NCI-H460 (cell line): ENCODE measurements at places on chromosomes 16 and 17.

DNA sequence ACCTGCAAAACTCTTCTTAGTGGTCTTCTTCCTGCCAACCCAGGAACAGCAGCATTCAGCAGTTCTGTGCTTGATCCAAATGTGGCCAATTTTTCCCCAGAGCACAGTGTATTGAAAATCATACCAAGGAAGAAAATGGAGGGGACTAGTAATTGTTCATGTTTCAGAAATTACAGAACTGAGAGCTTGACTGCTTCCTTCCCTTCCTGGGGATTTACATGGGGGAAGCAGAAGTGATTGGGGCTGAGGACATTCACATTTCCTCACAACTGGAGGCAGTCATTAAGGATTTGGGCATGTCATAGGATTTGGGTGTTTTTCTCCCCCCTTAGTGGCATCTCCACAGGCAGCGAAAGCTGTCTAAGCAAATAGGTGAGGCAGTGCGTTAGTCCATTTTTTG is 19.7 kb downstream of the CIITA start:
- DNase-seq: no peak

GRCh38 chr17:64252831-64253230 is 10.2 kb downstream of the TEX2 start:
- DNase-seq: no peak

GRCh38 chr17:82884970-82885353 is 45.1 kb upstream of the ZNF750 start:
- no peak for DNase-seq

DNA sequence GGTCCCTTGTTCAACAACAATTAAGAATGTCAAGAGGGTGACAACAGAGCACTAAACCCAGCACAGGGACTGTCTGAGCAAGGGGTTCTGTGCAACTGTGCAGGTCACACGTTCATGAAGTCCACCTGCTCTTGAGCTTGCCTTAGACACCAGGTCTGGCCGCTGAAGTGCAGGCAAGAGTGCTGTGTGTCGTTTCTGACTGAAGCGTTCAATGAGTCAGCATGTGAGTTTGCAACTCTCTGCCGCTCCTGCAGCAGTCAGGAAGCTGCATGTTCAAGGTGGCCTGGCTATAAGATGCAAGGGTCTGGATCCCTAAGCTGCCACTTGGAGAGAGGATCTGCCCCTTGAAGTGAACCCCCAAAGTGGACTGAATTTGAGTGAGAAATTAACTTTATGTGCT is 332.7 kb upstream of the HSBP1 start:
- peak; percentile 14 for DNase-seq

GRCh38 chr17:77502626-77503292 is 362.0 kb downstream of the SEC14L1 start:
- no peak for DNase-seq

- DNase-seq: no peak
These were observed 62.5 kb downstream of the SLC39A11 start for GRCh38 chr17:73029991-73030390.
